ENCODE measurements at places on chromosomes 4 and X. TPM values are rescaled to one million over a fixed set of nuclear protein-coding genes. Genes with fewer than 3 reads are reported as not detected.

- DNase-seq: no peak
Measured at GRCh38 chr4:188942606-188943005, 803.4 kb downstream of the TRIML1 start.

TRPC5OS gene
- total RNA-seq: not detected

CSN1S1 gene
- total RNA-seq: not detected

GRCh38 chr4:176839656-176840055 is 46.9 kb upstream of the VEGFC start:
- DNase-seq: no peak

- DNase-seq: no peak
Measured at GRCh38 chr4:128130621-128131020, 69.5 kb downstream of the LARP1B start.

KLHL13 gene
- total RNA-seq: 0.45 TPM

DNA sequence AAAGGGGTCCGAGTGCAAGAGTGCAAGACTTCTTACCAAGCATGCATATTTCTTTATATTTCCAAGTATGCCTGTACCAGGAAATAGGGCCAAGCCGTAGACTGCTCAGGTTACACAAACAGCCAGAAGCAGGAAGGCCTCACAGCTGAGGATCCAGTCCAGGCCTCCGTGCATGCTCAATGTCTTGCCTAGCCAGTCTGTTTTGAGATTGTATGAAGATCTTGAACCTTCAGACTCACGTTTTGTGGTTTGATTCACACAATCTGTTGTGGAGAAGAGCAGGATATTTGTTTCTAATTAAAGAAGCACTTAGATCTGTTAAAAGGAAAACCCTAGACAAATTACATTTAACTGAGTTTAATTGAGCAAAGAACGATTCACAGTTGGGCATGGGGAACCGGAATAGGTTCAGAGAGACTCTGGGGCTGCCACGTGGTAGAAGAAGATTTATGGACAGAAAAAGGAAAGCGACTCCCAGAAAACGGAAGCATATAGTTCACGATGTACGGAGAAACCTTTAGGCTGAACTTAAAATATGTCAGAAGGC is 1.2 kb downstream of the MGST2 start:
- no peak for DNase-seq

F8A3 gene
- total RNA-seq: 6.1 TPM

AFM gene
- total RNA-seq: not detected

DNA sequence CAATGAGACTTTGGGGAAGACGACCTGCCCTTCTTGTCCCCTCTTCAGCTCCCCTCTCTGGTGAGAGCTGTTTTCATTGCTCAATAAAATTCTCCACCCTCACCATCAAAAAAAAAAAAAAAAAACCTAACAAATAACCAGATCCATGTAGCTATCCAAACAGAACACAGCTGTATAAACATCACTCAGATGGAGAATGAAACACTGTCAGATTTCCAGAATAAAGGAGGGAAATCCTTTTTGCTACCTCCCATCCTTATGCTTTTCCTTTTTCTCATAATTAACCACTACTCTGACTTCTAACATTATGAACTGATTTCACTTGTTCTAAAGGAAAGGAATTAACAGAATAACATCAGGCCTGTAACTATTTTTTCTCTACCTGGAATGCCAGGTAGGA is 155.6 kb downstream of the PPP4R3C start:
- DNase-seq: no peak

GRCh38 chr4:7519638-7520376 is 85.1 kb upstream of the PSAPL1 start:
- no peak for DNase-seq

HSFX2 gene
- not detected for total RNA-seq

GRCh38 chr4:186021461-186022167 is 47.3 kb upstream of the TLR3 start:
- no peak for DNase-seq

GRCh38 chrX:10945498-10945897 is 165.6 kb upstream of the HCCS start:
- DNase-seq: no peak

DNA sequence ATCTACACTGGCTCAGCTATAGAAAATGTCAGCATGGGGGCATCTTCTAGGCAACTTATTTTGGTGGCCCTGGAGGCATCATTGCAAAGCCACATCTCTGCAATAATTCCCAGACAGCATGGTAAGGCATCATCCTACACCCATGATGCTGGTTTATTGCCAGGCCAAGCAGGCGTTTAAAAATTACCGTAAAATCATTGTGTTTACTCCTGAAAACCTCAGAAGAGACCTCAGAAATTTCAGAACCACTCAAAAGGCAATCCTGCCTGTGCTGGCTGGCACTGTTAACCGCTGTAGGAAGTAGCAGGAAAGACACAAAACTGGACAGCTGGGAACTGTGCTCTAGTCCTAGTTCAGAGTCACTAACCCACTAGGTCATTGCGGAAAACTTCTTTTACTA is 63.2 kb downstream of the MID1 start:
- DNase-seq: no peak

- no peak for DNase-seq
Measured at GRCh38 chr4:85431156-85431555, 43.8 kb upstream of the ARHGAP24 start.

GRCh38 chr4:45350438-45350837 is 624.1 kb upstream of the GNPDA2 start:
- no peak for DNase-seq

- no peak for DNase-seq
Measured at GRCh38 chrX:8364369-8365141, 100.1 kb upstream of the VCX3B start.

MAPK10 gene
- total RNA-seq: 75.6 TPM

GRCh38 chr4:139606579-139607501 is 50.8 kb upstream of the SETD7 start:
- DNase-seq: no peak

TMEM154 gene
- 1.8 TPM for total RNA-seq

GRCh38 chrX:30777575-30777974 is 111.5 kb downstream of the TAB3 start:
- no peak for DNase-seq

DNA sequence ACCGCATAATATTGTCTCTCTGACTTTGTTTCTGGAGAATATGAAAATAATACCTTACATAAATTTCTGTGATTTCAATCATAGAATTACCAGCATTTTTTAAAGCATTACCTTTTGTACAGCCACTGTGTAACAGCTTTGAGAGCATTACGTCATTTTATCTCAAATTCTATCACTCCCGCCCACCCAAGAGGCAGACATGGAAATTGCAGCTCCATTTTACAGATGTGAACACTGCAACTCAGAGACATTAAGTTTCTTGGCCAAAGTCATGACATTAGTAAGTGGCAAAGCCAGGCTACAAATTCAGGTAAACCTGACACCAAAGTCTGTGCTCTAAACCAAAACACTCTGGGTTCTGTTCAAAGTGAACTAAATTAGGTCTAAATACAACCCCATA is 33.6 kb upstream of the KDR start:
- DNase-seq: no peak

MAGEA1 gene
- total RNA-seq: not detected

PCDH11X gene
- not detected for total RNA-seq

GRCh38 chrX:137743414-137743813 is 177.5 kb downstream of the ZIC3 start:
- no peak for DNase-seq

- no peak for DNase-seq
Measured at GRCh38 chrX:104270212-104270611, 15.5 kb upstream of the ESX1 start.

DNA sequence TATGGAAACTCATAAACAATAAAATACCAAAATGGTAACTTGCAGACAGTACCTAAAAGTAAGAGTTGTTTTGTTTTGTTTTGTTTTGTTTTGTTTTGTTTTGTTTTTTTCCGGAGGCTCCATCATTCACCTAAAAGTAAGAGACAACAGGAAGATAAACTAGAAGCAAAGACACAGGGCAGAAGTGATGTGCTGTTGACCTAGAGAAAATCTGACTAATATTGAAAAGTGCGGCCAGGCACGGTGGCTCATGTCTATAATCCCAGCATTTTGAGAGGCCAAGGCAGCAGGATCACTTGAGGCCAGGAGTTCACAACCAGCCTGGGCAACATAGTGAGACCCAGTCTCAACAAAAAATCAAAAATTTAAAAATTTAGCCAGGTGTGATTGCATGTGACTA is 5.6 kb upstream of the CENPC start:
- DNase-seq: no peak

C4orf50 gene
- total RNA-seq: not detected

PJA1 gene
- total RNA-seq: 30.1 TPM

GABRG1 gene
- total RNA-seq: not detected

CT45A5 gene
- total RNA-seq: not detected

USP17L18 gene
- not detected for total RNA-seq

DNA sequence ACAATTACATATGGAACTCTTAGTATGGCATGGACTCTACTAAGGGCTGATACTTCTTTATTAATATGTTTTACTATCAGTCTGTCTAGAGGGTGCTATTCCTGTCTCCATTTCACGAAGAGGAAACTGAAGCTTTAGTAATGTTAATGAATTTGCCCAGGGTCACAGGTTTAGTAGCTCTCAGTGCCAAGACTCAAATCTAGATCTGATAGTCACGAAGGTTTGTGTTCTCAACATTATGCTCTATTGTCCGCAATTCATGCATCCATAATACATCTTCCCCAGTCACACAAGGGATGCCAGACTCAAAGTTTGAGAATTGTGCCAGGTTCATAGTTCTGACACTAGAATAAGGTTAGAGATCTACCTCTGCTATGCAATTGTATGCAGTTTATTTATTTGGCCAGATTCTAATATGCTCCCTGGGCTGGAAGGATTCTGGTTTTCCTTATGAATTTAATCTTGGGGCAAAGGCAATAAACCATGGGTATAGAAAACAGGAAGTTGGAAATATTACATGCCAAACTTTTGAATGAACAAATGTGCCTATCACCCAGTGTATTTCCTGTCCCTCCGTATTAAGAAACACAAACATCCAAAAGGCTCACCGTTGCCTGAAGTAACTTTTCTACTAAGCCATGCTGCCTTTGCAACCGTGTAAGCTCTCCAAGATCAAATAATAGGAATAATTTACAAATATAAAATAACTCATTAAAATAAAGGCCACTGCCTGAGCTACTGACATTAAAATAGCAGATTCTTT is 478.5 kb downstream of the INPP4B start:
- no peak for DNase-seq

SMIM31 gene
- not detected for total RNA-seq
